A673 (cell line): ENCODE measurements at places on chromosomes 2 and 18.

GRCh38 chr2:7607441-7608173 lies 690.4 kb downstream of the RNF144A start:
- no peak overlapping the region for H3K27ac ChIP-seq
- no peaks in the 10 kb centered on the region for H3K4me1 ChIP-seq
- no peak overlapping the region for H3K4me3 ChIP-seq
- no peaks in the 10 kb centered on the region for H3K27me3 ChIP-seq

DNA sequence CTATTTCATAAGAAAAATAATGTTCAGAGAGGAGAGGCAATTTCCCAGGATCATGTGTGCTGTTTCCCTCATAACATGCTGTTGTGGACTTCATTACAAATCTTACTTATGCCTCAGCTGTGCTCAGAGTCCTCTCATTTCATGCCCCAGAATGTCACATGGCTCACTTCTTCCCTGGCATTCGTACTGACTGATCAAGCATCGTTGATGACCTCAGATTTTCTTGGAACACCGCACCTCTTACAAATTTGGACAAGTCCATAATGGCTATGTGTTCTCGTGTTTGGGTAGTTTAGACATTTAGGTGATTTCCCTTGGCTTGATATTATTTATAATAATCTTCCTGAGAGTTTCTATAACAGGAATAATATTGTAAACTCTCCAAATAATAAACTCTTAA lies 32.9 kb downstream of the SERPINB7 start:
- H3K4me3 ChIP-seq, result no peak overlapping the region
- H3K36me3 ChIP-seq, result no peaks in the 10 kb centered on the region
- DNase-seq, result no peak
- H3K4me1 ChIP-seq, result no peaks in the 10 kb centered on the region
- no peak overlapping the region for H3K27ac ChIP-seq
- H3K27me3 ChIP-seq, result no peaks in the 10 kb centered on the region

DNA sequence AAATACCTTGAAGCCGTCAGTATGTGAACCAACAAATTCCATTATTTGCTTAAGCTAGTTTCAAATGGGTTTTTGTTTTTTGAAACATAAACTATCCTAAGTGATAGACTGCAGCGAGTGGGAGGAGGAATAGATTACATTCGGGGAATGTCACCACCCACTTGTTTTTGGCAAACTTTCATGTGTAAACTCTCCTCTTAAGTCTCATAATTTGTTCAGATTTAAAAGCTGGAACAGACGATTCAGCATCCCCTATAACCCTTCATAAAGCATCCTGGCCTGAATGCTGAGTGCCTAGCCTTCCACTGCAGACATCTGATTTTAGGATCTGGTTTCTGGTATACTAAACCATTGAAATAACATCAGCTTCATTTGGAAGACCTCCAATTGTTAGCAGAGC lies 51.0 kb downstream of the CPO start:
- no peaks in the 10 kb centered on the region for H3K27me3 ChIP-seq
- H3K4me1 ChIP-seq, result no peaks in the 10 kb centered on the region

DNA sequence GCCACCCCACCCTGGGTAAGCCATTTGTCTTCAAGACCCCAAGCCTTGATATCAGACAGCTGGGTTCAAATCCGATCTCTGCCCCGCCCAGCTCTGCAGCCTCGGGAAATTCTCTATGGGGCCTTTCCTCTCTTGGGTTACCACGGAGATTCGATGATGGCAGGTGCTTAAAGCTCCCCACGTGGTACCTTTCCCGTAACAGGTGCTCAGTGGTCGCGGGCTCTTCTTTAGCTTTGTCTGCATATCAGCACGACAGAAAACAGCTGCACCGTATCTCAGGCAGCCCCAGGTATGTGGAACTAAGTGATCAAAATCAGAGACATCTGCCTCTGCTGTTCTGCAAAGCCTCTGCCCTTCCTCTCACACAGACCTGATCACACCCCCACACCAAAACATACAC lies 37.4 kb downstream of the TTC32 start:
- H3K27me3 ChIP-seq, result peaks cover 6% of the 10 kb centered on the region
- H3K4me3 ChIP-seq, result no peak overlapping the region
- H3K27ac ChIP-seq, result no peak overlapping the region
- H3K36me3 ChIP-seq, result no peaks in the 10 kb centered on the region
- no peaks in the 10 kb centered on the region for H3K4me1 ChIP-seq

GRCh38 chr2:172311921-172312345 lies 115.5 kb upstream of the ITGA6 start:
- H3K4me3 ChIP-seq, result no peak overlapping the region
- no peak overlapping the region for H3K27ac ChIP-seq
- no peaks in the 10 kb centered on the region for H3K27me3 ChIP-seq
- no peaks in the 10 kb centered on the region for H3K36me3 ChIP-seq
- DNase-seq, result no peak

DNA sequence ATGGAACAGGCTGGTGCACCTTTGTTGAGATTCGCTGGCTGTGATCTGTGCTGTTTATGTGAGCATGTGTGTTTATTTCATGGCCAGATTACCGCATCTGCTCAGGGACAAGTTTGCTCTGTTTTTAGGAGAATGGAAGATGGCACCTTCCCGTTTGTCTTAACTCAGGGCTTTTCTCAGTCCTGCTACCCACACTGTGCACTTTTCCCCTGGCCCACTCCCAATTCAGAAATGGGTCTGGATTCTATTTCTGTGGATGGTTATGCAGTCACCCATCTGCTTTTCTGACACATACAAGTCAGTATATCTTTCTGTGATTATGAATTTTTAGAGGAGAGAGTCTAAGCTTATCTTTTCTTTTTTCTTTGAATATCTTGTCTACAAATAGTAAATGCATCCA lies 15.4 kb downstream of the MGAT5 start:
- no peak overlapping the region for H3K4me3 ChIP-seq
- no peak for DNase-seq
- H3K27ac ChIP-seq, result no peak overlapping the region
- H3K4me1 ChIP-seq, result no peaks in the 10 kb centered on the region
- H3K27me3 ChIP-seq, result no peaks in the 10 kb centered on the region

DNA sequence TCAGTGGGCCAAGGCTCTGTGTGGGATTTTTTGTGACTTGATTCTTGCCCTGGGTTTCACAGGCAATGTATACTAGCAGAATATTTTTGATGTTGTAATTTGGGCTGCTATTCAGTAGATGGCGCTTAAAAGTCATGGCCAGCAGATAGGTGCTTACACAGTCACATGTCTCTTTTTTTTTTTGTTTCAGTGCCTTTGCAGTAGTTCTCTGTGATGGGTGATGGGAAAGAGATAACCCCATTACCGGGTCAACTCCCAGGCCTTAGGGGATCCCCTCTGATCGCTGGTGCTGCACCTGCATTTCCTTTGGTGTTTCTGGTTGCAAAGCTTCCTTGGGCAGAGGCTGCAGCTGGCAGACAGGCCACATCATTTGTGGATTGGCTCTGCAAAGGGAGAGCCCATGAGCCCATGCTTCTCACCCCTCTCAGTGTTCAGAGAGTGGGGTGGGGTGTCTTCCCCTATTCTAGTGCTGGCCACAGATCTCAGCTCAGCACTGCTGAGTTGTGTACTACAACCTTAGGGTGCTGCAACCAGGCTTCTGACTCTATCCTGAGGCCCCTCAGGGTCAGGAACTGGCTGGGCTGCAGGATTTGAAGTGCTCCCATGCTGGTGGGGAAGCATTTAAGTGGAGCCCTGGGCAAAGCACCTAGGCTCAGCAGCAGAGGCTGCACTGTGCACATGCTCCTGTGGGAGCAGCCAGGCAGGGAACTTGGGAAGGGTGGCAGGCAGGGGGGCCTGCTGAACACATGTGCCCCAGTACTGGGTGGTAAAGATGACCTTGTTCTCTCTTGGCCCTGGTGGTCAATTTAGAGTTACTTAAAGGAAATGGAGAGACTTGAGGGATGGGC lies 219.8 kb upstream of the SPHKAP start:
- no peaks in the 10 kb centered on the region for H3K36me3 ChIP-seq
- H3K27ac ChIP-seq, result no peak overlapping the region
- H3K27me3 ChIP-seq, result no peaks in the 10 kb centered on the region
- no peaks in the 10 kb centered on the region for H3K4me1 ChIP-seq

GRCh38 chr18:42861271-42861670 lies 254.2 kb downstream of the RIT2 start:
- H3K4me3 ChIP-seq, result no peak overlapping the region
- H3K4me1 ChIP-seq, result no peaks in the 10 kb centered on the region
- DNase-seq, result no peak
- H3K27ac ChIP-seq, result no peak overlapping the region
- H3K27me3 ChIP-seq, result no peaks in the 10 kb centered on the region

- H3K4me1 ChIP-seq, result no peaks in the 10 kb centered on the region
- H3K36me3 ChIP-seq, result no peaks in the 10 kb centered on the region
- no peaks in the 10 kb centered on the region for H3K27me3 ChIP-seq
- DNase-seq, result no peak
- H3K27ac ChIP-seq, result no peak overlapping the region
- no peak overlapping the region for H3K4me3 ChIP-seq
Measured at GRCh38 chr2:166013878-166014277, 60.3 kb upstream of the TTC21B start.

DNA sequence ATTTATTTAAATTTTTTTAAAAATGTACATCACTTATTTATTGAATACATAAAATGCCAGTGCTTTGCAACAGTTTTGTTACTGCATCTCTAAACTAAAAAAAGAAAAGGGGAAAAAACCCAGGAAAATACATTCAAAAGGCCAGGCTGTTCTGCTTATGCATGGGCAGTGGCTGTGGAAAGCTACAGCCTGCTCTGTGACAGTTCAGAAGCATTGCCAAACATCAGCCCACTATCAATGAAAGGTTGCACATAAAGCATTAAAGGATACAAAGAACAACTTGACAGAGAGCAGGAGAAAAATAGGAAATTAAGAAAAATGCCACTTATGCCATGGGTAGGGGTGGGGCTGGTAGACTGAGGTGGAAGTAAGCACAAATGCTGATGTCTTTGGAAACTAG lies 128.2 kb downstream of the FIGN start:
- no peak overlapping the region for H3K27ac ChIP-seq
- H3K4me1 ChIP-seq, result no peaks in the 10 kb centered on the region
- DNase-seq, result no peak
- H3K36me3 ChIP-seq, result no peaks in the 10 kb centered on the region
- no peak overlapping the region for H3K4me3 ChIP-seq

- no peaks in the 10 kb centered on the region for H3K36me3 ChIP-seq
- no peaks in the 10 kb centered on the region for H3K4me1 ChIP-seq
- H3K27me3 ChIP-seq, result peaks cover 95% of the 10 kb centered on the region
- no peak within 1 kb of the TSS for H3K4me3 ChIP-seq
Measured at GRCh38 chr2:219060821-219061791, at the start of gene IHH. TSS of gene IHH (minus strand) at chr2:219060921. CDS start at chr2:219060467, 454 bp downstream.

GRCh38 chr2:170567429-170567828 lies 147.7 kb upstream of the SP5 start:
- no peak overlapping the region for H3K27ac ChIP-seq
- no peak for DNase-seq
- no peak overlapping the region for H3K4me3 ChIP-seq

DNA sequence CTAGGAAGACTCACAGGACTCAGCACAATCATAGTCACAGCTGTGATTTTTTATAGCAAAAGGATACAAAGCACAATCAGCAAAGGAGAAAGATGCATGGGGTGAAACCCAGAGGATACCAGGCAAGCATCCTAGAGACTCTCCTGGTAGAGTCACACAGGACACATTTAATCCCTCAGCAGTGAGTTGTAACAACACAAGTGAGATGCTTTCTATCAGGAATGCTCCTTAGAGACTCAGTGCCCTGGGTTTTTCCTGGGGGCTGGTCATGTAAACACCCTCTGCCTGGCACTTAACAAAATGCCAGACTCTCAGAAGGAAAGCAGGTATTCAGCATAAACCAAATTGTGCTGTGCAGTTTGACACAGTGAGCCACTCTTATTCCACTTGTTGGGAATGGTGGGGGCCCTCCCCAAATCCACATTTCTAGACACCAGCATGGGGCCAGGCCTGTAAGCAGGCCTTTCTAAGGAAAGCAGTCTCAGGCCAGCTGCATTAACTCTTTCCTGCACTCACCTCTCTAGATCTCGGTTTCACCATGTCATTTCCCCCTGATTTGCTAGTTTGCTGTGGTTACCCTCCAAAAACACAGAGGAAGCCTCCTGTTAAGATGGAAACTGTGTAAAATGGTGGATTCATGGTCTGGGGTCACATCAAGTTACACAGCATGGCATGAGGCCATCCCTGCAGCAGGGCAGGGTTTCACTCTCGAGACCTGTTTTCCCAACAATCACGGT lies 16.9 kb upstream of the RNU4ATAC start:
- H3K4me1 ChIP-seq, result no peaks in the 10 kb centered on the region
- DNase-seq, result no peak
- H3K36me3 ChIP-seq, result peaks cover 8% of the 10 kb centered on the region
- no peaks in the 10 kb centered on the region for H3K27me3 ChIP-seq
- no peak overlapping the region for H3K27ac ChIP-seq

DNA sequence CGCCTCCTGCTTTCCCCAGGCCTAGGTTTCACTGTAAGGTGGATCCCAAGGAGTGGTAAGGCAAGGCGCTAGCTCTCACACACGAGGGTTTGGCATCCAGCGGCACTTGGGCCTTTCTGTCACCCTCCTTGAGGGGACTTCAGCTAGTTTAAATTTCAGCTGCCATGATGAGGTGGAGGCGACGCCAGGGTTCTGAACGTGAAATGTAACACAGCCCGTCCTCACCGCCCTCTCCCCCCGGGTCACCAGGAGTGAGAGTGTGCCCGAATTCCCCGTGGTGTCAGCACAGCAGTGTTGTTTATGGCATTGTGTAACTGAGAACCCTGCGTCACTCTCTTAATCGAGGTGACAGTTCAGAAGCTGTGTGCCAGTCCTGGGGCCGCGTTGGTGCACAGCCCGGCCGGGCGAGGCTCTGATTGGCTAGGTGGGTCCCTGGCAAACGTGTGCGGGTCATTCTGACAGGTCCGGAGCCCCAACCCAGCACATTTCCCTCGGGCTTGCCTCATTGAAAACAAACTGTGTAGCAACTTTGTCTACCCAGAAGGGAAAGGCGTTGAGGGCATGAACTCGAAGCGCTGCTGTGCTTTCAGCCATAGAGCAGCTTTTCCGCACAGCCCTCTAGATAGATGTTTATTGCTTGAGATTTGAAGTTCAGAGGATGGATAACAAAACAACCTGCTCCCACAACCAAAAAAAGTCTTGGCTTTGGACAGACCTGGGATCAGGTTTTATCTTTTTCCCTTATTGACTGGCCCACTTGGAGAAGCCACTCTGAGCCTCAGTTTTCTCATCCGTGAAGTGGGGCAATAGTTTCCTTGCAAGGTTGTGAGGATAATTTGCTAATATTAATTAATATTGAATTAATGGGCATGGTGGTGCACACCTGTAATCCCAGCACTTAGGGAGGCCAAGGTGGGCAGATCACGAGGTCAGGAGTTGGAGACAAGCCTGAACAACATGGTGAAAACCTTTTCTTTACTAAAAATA lies 4.9 kb downstream of the CIDEA start:
- H3K27ac ChIP-seq, result no peak overlapping the region
- H3K4me3 ChIP-seq, result no peak overlapping the region
- peaks cover 7% of the 10 kb centered on the region for H3K4me1 ChIP-seq
- no peaks in the 10 kb centered on the region for H3K36me3 ChIP-seq
- no peak for DNase-seq
- H3K27me3 ChIP-seq, result peaks cover 34% of the 10 kb centered on the region

GRCh38 chr2:139055202-139055601 lies 275.0 kb upstream of the NXPH2 start:
- H3K27ac ChIP-seq, result no peak overlapping the region
- H3K36me3 ChIP-seq, result no peaks in the 10 kb centered on the region

GRCh38 chr2:72431737-72432136 lies 284.1 kb upstream of the CYP26B1 start:
- no peak overlapping the region for H3K4me3 ChIP-seq
- no peaks in the 10 kb centered on the region for H3K4me1 ChIP-seq
- H3K36me3 ChIP-seq, result peaks cover 16% of the 10 kb centered on the region
- H3K27me3 ChIP-seq, result no peaks in the 10 kb centered on the region
- DNase-seq, result no peak

GRCh38 chr2:61597300-61598289 lies 59.4 kb upstream of the XPO1 start:
- DNase-seq, result no peak
- no peaks in the 10 kb centered on the region for H3K4me1 ChIP-seq
- no peaks in the 10 kb centered on the region for H3K36me3 ChIP-seq
- no peaks in the 10 kb centered on the region for H3K27me3 ChIP-seq
- no peak overlapping the region for H3K27ac ChIP-seq
